ENCODE measurements at places on chromosomes 11 and 22.

GRCh38 chr22:38258895-38259294 is 13.9 kb downstream of the TMEM184B start:
- no peak for DNase-seq

DNA sequence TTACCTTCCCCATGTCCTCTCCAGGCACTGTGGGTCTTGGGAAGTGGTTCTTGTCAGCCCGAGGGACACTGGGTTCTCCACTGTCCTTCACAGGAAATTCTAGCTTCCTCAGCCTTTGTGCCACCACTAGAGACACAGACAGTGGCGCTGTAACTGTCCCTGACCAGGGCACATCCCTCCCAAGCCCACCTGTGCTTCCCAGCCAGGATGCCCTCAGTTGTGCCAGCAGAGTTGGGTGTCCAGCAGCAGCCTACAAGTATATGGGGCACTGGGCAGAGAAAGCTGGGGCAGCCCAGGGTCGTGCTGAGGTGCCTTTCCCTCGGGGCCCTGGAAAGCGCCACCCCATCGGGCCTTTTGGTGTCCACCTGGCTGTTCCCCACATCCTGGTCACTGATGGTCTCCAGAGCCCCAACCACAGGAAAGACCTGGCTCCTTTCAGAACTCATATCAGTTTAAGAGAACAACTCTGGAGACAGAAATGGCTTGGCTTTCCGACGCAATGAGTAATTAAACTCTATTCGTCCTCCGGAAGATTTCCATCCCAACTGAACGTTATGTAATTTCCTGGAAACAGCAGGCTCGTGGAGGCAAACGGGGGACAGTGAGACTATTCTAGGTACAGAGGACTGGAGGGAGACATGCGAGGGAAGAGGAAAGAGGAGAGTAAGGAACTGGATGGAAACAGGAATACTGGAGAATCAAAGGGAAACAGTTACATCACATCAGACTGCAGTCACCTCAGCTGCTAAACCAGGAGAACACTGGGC is 28.6 kb downstream of the PPP2R1B start:
- DNase-seq = no peak

- no peak for DNase-seq
These were observed 19.6 kb upstream of the MN1 start for GRCh38 chr22:27820896-27821866.

DNA sequence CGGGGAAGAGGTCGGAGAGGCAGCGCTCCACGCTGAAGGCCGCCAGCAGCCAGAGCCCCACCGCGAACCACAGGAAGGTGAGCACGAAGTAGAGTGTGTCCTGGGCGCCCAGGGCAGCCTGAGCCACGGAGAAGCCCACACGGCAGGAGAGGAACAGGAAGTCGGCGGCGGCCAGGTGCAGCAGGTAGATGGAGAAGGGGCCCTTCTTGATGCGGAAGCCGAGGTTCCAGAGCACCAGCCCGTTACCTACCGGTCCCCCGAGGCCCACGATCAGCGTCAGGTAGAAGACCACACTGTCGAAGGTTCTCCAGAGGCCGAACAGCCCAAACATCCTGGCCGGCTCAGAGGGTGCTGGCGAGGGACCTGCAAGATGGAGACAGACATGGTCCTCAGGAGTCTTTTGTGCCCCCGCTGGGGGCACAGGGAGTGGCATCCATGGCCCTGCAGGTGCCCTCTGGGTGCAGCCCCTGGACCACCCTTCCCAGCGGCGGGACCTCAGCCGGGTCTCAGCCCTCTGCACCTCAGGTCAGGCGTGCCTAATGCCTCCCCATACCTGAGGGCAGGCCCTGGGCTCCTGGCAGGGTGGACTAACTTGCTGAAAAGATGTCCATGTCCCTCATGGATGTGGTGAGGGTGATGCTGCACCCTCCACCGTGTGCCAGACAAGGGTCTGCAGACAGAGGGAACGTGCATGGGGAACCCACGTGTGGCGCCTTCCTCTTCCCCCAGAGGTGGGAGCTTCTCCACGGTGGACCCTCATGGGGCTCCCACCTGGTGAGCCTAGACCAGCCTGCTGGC is at the start of gene MRGPRG:
Gene MRGPRG (minus strand): TSS at position 331 of the 798 bp plus-strand sequence. CDS start 0 bp downstream, at position 331.
- DNase-seq = no peak

GRCh38 chr22:17446698-17447097 is 77.4 kb downstream of the CECR2 start:
- no peak for DNase-seq

GRCh38 chr11:15651816-15652215 is 537.1 kb downstream of the INSC start:
- DNase-seq = no peak

DNA sequence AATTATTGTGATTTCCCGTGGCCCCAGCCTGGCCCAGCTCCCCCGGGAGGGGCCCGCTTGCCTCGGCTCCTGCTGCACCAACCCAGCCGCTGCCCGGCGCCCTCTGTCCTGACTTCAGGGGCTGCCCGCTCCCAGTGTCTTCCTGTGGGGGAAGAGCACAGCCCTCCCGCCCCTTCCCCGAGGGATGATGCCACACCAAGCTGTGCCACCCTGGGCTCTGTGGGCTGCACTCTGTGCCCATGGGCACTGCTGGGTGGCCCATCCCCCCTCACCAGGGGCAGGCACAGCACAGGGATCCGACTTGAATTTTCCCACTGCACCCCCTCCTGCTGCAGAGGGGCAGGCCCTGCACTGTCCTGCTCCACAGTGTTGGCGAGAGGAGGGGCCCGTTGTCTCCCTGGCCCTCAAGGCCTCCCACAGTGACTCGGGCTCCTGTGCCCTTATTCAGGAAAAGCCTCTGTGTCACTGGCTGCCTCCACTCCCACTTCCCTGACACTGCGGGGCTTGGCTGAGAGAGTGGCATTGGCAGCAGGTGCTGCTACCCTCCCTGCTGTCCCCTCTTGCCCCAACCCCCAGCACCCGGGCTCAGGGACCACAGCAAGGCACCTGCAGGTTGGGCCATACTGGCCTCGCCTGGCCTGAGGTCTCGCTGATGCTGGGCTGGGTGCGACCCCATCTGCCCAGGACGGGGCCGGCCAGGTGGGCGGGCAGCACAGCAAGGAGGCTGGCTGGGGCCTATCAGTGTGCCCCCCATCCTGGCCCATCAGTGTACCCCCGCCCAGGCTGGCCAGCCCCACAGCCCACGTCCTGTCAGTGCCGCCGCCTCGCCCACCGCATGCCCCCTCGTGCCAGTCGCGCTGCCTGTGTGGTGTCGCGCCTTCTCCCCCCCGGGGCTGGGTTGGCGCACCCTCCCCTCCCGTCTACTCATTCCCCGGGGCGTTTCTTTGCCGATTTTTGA is 3.3 kb upstream of the ANKRD13D start:
- no peak for DNase-seq

GRCh38 chr11:86416494-86416893 is 41.8 kb downstream of the CCDC81 start:
- no peak for DNase-seq

GRCh38 chr11:67572747-67573419 is 10.7 kb upstream of the GSTP1 start:
- DNase-seq = no peak

- DNase-seq = no peak
These were observed 247.3 kb downstream of the MN1 start for GRCh38 chr22:27554106-27554811.

GRCh38 chr11:59814021-59814420 is 3.4 kb upstream of the MRPL16 start:
- DNase-seq = no peak

GRCh38 chr11:11451501-11452005 is 98.5 kb upstream of the CSNK2A3 start:
- DNase-seq = no peak

DNA sequence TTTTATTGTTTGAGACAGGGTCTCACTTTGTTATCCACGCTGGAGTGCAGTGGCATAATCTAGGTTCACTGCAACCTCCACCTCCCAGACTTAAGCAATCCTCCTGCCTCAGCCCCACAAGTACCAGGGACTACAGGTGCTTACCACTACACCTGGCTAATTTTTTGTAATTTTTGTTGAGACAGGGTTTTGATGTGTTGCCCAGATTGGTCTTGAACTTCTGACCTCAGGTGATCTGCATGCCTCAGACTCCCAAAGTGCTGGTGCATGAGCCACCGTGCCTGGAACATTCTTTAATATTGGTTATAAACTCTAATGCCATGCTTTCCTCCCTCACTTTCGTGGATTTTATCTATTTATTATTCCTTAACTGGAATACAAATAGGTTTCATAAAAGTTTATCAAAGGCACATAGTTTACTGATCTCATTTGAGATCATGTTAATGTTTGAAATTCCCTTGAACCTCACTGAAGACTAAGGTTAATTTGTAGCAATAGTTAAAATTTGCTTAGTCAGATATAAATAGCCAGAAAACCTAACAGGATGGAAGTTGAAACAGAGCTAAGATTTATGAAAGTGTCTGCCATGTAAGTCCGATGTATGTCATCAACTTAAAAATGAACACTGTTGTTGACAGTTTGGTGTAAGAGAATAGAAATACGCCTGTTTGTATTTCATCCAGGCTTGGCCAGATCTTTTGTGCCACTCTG is 27.6 kb downstream of the KDM2A start:
- DNase-seq = no peak

- peak; percentile 54 for DNase-seq
These were observed 13.8 kb downstream of the TOM1 start for GRCh38 chr22:35313311-35314121.

- no peak for DNase-seq
These were observed 54.3 kb downstream of the SPATA19 start for GRCh38 chr11:133790995-133791394.

- no peak for DNase-seq
These were observed 30.6 kb downstream of the UBASH3B start for GRCh38 chr11:122686111-122686510.

GRCh38 chr11:36635066-36635862 is 37.2 kb upstream of the RAG2 start:
- DNase-seq = no peak

GRCh38 chr11:119782006-119782738 is 53.2 kb upstream of the NECTIN1 start:
- DNase-seq = no peak

DNA sequence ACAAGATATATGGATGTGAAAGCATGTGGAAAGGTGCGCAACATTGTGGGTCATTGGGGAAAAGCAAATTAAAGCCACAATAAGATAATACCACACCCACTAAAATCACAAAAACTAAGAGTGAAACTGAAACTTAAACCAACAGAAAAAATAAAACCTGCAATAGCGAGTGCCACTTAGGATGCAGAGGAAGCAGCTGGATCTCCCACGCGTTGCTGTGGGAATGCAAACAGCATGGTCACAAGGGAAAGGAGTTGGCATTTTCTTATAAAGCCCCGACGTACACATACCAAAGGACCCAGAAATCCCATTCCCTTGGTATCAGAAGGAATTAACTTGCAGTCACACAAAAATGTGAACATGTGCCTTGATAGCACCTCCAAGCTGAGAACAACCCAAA is 712.0 kb downstream of the TBC1D22A start:
- DNase-seq = no peak

- DNase-seq = no peak
These were observed 49.9 kb downstream of the TSPAN18 start for GRCh38 chr11:44776551-44777208.

GRCh38 chr11:3947061-3947460 is 91.6 kb downstream of the STIM1 start:
- DNase-seq = no peak

- DNase-seq = no peak
These were observed 35.1 kb upstream of the KRTAP5-7 start for GRCh38 chr11:71491940-71492339.

GRCh38 chr22:39240831-39241793 is 3.7 kb downstream of the PDGFB start:
- no peak for DNase-seq

DNA sequence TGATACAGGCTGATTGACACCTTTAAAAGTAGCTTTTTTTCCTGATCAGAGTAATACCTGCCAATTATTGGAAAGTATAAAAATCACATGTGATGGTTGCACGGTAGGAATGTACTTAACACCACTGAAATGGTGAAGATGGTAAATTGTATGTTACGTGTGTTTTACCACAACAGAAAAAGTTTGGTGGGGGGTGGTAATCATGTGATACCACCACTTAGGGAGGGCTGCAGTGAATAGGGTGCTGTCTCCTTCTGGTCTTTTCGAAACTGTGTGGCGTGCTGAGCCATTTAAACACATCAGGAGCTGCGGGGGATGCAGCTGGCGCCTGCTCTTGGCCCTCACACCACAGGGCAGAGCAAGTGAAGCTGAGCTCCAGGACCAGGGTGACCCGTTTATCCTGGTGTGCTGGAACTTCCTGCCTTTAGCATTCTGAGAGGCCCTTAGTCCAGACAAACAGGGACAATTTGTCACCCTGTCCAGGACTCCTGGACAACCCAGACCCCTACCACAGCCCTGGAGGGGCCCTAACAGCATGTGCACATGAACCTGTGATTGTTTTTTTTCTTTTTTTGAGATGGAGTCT is 2.6 kb downstream of the SYNGR1 start:
- no peak for DNase-seq

GRCh38 chr22:28402539-28402938 is 277.1 kb downstream of the TTC28 start:
- DNase-seq = no peak

GRCh38 chr22:22242488-22242887 is 2.1 kb upstream of the VPREB1 start:
- DNase-seq = no peak

- DNase-seq = no peak
These were observed 15.1 kb upstream of the RGL4 start for GRCh38 chr22:23675502-23676415.

DNA sequence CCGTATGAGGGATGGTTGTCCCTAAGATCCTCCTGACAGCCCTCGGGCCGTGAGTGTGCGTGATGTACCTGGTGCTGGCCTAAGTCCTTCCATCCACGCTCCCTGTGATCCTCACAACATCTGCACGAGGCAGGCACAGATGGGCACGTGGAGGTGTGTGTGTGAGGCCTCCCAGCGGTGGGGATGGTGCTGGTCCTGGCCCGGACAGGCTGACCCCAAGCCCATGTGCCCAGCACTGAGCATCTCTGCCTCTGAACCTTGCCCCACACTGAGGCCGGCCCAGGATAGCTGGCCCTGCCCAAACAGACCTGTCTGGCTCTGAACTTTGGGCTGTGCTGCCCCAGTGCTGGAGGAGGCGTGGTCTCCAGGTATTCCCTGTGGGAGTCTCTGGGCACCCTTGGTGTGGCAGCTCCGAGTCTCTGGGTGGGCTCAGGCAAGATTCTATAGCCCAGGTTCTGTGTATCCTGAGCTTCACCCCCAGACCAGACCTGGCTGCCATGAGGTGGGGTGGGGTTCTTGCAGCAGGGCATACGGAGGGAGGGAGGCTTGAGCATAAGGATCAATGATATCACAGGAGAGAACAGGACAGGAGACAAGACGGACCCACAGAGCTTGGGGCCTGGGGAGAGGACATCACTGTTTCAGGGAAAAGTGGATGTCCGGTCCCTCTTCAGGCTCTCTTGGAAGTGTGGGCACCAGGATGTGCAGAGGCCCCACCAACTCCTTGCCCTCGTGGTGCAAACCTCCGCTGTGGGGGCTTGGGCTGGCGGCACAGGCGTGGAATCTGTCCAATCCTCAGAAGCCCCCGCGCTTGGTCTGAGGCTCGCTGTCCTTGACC is 881.8 kb downstream of the BRD1 start:
- DNase-seq = no peak

GRCh38 chr22:30806391-30806861 is 111.8 kb downstream of the OSBP2 start:
- DNase-seq = no peak

- no peak for DNase-seq
These were observed 6.3 kb upstream of the CDC42EP2 start for GRCh38 chr11:65308281-65308891.

- no peak for DNase-seq
These were observed 261.4 kb downstream of the DDX10 start for GRCh38 chr11:108926171-108926840.

GRCh38 chr22:29799217-29799680 is 32.1 kb downstream of the UQCR10 start:
- peak; percentile 15 for DNase-seq

- no peak for DNase-seq
These were observed at the start of gene MRGPRX2 for GRCh38 chr11:19060629-19061028. TSS of gene MRGPRX2 (minus strand) at chr11:19060717. CDS start at chr11:19056402, 4,315 bp downstream.
